ENCODE measurements at places on chromosomes 3 and 15. TPM values are rescaled to one million over a fixed set of nuclear protein-coding genes. Genes with fewer than 3 reads are reported as not detected.
A peak's percentile ranks its signal among the peaks of the same experiment; 100 is the strongest.

DNA sequence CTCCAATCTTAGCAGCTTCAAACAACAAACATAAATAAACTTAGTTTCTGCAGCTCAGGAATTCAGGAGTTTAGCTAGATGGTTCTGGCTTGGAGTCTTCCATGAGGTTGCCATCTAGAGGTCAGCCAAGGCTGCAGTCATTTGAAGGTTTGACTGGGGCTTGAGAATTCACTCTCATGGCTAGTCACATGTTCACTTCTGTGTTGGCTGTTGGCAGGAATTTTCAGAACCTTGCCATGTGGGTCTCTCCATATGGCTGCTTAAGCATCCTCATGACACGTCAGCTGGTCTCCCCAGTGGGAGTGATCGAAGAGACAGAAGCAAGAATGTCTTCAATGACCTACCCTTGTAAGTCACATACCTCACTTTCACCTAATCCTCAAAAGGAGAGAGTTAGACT is 269.2 kb upstream of the CNTN3 start:
- DNase-seq: no peak

ARNT2 gene
- 7.5 TPM for total RNA-seq

GRCh38 chr15:39582286-39582976 is 1.6 kb downstream of the THBS1 start:
- DNase-seq: peak; percentile 82

- peak; percentile 75 for DNase-seq
These were observed 575 bp downstream of the TRPM7 start for GRCh38 chr15:50685976-50686468.

CHRFAM7A gene
- 13.2 TPM for total RNA-seq
